NCI-H526 treated with DMSO at 0.1 percent for 48 hours (cell line): ENCODE measurements at places on chromosomes 16 and 17.
A peak's percentile ranks its signal among the peaks of the same experiment; 100 is the strongest.

- DNase-seq = no peak
Observed at GRCh38 chr16:64440421-64440831, 681.4 kb downstream of the CDH11 start.

DNA sequence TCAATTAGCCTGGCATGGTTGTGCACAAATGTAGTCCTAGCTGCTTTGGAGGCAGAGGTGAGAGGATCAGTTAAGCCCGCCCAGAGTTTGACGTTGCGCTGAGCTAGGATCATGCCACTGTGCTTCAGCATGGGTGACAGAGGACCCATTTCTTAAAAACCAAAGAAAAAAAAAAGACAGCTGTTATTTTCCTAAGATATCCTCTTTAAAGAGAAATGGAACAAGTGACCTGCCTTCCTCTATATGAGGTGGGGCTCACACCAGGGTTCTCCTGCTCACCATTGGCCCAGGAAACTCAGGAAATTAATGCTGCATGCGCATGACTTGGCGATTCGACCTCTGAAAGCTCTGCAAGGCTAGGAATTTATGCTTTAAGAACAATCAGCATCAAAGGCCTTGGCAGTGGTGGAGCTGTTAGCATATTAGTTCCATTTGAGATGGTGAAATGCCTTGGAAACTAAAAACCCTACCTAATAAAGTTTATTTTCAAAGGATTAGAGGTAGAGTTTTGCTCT lies 108.3 kb downstream of the RBFOX1 start:
- DNase-seq = no peak

DNA sequence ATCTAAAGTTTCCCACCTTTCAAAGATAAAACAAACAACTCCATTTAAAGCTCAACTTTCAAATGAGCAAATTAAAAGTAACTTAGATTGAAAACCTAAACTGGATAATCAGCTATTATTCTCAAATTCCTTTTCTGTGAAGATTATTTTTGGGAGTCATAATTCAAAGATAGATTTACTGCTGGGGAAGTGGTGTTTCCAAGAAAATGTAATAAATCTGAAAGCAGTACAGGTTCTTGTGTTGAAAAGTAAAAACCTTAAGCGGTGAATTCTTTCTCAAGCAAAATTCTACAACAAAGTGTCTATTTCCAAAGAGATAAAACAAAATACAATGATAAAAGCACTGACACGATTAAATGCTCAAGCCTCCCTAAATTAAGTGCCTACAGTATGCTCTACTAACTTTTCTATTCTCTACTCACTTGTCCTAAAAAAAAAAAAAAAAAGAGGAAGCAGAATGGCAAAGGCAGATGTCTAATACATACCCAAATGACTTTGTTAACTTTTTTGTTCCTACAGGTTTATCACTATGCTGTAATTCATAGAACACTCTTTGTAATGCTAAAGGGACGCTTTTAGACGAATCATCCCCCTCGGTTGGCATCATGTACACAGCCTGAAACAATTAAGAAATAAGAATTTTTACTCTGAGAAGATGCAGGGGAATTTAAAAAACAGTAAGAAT lies 34.5 kb downstream of the LITAFD start:
- no peak for DNase-seq

DNA sequence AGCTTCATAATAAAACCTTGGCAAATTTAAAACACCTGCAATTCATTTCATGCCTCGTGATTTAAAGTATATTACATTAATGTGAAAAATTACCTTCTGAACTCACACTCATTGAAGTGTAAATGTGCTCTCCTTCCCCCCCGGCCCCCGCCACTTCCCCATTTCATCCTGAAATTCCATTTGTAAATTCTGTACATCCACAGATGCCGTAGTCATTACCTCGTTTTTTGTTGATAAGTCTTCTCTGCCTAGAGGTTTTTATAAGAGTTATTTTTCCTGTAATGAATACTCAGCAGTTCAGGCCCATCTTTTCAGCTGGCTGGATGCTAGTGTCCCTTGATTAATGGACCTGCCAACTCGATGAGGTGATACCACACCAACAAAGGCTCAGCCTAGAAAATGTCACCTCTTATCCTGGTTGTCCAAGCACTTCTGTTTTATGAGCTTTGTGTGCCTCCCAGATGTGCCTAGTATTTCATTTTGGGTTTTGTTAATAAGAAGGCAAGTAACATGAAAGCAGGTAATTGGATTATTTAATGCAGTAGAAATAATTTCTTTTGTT lies 64.8 kb upstream of the KIFC3 start:
- no peak for DNase-seq

- DNase-seq = no peak
Observed at GRCh38 chr17:75566834-75567233, 20.8 kb upstream of the MYO15B start.

GRCh38 chr17:49496183-49496866 lies 1.2 kb downstream of the NGFR start:
- DNase-seq = no peak

GRCh38 chr17:47630614-47631013 lies 19.1 kb upstream of the KPNB1 start:
- no peak for DNase-seq

- no peak for DNase-seq
Observed at GRCh38 chr17:4950075-4950745, 709 bp upstream of the ENO3 start.

GRCh38 chr17:213286-214105 lies 32.0 kb upstream of the DOC2B start:
- no peak for DNase-seq

- no peak for DNase-seq
Observed at GRCh38 chr17:35238821-35239220, 4.1 kb upstream of the SLFN5 start.

DNA sequence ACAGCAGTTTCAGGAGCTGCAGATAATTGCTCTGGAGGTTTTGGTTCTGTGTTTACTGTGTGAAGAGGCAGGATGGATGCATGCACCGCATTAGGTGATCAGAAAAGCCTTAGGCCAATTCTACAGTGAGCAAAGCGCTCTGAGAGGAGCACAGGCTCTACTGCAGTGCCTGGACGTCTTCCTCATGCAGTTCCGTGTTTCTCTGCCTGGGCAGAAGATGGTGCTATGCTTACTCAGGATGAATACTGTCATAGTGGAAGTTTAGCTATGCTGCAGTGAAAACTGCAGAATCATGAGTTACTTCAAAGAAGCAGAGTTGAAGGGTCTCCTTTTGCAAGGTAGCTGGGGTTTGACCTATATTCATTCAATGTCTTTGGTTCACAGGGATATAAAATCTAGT lies 1012.4 kb downstream of the KCNJ18 start:
- no peak for DNase-seq

GRCh38 chr16:13645601-13646245 lies 274.2 kb upstream of the ERCC4 start:
- no peak for DNase-seq

DNA sequence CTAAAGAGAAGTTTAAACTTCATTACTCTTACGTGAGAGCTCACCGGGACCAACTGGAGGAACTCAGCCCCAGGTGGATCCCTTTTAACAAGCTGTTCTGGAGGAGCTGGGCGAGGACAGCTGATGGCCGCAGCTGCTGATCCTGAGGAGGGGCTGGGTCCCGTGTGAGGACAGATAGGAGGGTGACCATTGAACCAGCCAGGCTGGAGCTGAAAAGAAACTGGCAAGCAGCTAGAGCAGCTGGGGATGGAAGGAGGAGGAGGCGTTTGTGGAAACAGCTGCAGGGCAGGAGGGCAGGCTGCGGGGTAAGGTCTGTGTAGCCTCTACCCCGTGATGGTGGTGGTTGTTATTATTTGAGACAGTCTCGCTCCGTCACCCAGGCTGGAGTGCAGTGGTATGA lies 119.5 kb downstream of the AATF start:
- no peak for DNase-seq

- DNase-seq = no peak
Observed at GRCh38 chr17:6241381-6241780, 171.2 kb downstream of the WSCD1 start.

- no peak for DNase-seq
Observed at GRCh38 chr17:27496005-27496404, 39.8 kb downstream of the KSR1 start.

DNA sequence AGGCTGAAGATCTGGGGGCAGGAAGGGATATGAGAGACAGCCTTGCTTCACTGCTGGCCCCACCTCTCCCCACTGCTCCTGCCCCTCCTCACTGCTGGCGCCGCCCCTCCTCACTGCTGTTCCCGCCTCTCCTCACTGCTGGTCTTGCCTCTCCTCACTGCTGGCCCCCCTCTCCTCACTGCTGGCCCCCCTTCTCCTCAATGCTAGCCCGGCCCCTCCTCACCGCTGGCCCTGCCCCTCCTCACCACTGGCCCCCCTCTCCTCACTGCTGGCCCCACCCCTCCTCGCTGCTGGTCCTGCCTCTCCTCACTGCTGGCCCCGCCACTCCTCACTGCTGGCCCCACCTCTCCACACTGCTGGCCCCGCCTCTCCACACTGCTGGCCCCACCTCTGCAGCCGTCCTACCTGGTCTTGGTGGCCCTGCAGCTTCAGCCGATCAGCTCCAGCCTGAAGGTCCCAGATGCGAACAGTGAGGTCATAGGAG lies 9.5 kb upstream of the PAM16 start:
- DNase-seq = peak; percentile 2

DNA sequence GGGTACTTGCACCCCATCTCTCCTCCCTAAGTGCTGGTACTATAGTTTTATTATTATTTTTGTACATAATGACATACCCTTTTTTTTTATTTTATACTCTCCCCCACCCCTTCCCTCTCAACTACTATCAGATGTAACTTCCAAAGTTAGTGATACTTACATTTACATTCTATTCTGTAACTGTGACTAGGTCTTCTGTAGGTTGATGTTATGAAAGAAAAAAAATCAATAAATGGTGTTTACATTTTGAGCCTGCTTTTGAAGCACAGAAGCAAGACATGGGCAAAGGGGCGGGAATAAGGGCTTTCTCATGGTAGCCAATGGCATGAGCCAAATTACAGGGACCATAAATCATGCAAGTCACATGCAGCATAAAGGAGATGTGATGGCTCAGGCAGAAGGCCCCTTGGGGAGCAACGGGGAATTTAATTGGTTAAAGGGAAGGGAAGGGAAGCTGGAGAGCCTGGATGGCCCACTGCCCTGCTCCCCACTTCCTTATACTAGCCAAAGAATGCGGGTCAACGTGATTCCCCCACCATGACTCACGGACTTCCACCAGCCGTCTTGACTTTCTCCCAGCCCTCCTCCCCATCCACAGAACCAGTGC lies 2.4 kb upstream of the ACSF2 start:
- DNase-seq = no peak

- no peak for DNase-seq
Observed at GRCh38 chr16:30996985-30997724, 12.1 kb downstream of the HSD3B7 start.

DNA sequence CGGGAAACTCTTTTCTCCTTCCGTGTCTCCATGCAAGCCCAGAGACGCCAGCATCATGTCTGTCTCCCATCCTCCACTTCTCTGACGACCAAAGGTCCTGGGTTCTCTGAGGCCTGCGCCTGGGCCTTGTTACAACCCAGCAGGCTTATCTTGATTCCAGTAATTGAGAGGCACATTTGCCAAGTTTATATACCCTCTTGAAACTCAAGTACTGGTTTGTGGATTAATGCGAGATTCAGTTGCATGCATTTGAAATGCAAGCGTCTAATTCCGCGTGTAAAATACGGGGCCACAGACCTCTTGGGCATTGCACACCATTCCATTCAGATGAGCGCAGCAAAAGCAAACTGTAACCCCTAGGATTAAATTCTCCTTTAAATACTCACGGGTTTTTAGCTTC lies 28.7 kb upstream of the CRISPLD2 start:
- DNase-seq = no peak

DNA sequence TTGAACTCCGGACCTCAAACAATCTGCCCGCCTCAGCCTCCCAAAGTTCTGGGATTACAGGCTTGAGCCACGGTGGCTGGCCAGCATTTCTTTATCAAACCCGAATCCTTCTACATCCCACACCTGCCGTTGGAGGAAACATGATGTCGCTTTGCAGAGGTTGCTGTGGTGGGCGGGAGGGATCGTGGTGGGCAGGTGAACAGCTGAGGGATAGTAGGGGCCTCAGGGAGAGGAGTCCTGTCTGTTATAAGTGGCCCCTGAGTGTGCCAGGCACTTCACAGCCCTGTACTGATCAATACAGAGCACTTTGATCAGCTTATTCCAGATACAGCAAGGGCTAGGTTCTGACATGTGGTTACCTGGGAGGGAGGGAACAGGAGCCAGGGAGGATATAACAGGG lies 76.5 kb downstream of the CYLD start:
- no peak for DNase-seq

- DNase-seq = no peak
Observed at GRCh38 chr17:43713494-43714162, 45.0 kb downstream of the SOST start.

DNA sequence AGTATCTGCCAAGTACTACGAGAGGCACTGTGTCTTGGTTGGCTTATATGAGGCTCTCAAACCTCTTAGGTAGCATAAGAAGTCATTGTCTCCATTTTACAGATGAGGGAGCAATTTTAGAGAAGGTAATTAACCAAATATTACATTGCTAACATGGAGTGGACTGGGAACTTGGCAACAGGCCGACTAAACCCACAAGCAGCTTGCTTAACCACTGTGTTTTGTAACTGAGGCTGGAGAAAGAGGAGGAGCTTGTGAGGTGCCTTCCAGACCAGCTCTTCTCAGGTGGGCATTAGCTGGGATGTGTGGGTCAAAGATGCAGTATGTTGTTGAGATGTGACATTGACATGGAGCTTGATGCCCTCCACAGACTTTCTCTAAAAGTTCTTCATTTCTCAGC lies 835.6 kb upstream of the RBFOX1 start:
- DNase-seq = no peak

- DNase-seq = no peak
Observed at GRCh38 chr17:67283731-67284516, 38.9 kb upstream of the HELZ start.

DNA sequence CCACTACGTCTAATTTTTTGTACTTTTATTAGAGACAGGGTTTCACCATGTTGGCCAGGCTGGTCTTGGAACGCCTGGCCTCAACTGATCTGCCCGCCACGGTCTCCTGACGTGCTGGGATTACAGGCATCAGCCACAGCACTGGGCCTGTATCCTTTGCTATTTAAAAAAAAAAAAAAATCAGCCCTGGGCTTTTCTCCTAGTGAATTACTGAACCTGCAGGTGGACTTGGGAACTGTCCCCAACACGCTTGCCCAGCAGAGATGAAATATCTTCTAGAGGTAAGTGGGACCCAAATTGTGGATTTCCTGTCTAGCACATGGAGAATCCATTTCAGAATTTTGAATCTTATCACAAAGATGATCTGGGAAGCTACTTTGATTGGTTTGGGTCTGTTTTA lies 14.8 kb downstream of the CNOT1 start:
- DNase-seq = no peak

GRCh38 chr17:57008958-57009357 lies 31.0 kb downstream of the SCPEP1 start:
- DNase-seq = no peak
